ENCODE measurements at places on chromosomes 5 and 9. TPM values are rescaled to one million over a fixed set of nuclear protein-coding genes. Genes with fewer than 3 reads are reported as not detected.

BTNL9 gene
- not detected for total RNA-seq

ANKHD1 gene
- 85.2 TPM for total RNA-seq

RLN2 gene
- not detected for total RNA-seq

GPR151 gene
- not detected for total RNA-seq

PCDHA4 gene
- total RNA-seq, result 0.32 TPM

ARPC5L gene
- total RNA-seq, result 15.2 TPM

ACER2 gene
- total RNA-seq, result 1.6 TPM

NPM1 gene
- total RNA-seq, result 1,457 TPM

SLC6A3 gene
- 0.13 TPM for total RNA-seq

SLC9A3 gene
- 1.1 TPM for total RNA-seq

CTXN3 gene
- not detected for total RNA-seq

ANKH gene
- 105 TPM for total RNA-seq

PCDHGB1 gene
- total RNA-seq, result 6.1 TPM

PITX1 gene
- 175 TPM for total RNA-seq

SARDH gene
- total RNA-seq, result 4.1 TPM

FOXI1 gene
- not detected for total RNA-seq

CDX1 gene
- 0.22 TPM for total RNA-seq

SHOC1 gene
- total RNA-seq, result 0.11 TPM

STKLD1 gene
- total RNA-seq, result 0.32 TPM

WWC1 gene
- total RNA-seq, result 1.1 TPM

N4BP3 gene
- total RNA-seq, result 0.32 TPM

SH3TC2 gene
- total RNA-seq, result 1.5 TPM

NR5A1 gene
- total RNA-seq, result not detected

TLR4 gene
- 7.4 TPM for total RNA-seq

PAPPA gene
- 16.3 TPM for total RNA-seq

RASEF gene
- total RNA-seq, result 0.11 TPM

OR1L1 gene
- not detected for total RNA-seq

KIF24 gene
- 2.1 TPM for total RNA-seq

ZMAT2 gene
- total RNA-seq, result 52.0 TPM

FOXD4L6 gene
- total RNA-seq, result not detected

CD72 gene
- 2.8 TPM for total RNA-seq

CXCL14 gene
- total RNA-seq, result 0.13 TPM

KCNV2 gene
- total RNA-seq, result not detected

IFNA13 gene
- total RNA-seq, result not detected

Data from articular chondrocyte of knee joint (primary cell).